ENCODE measurements at places on chromosomes 7 and 10. TPM values are rescaled to one million over a fixed set of nuclear protein-coding genes. Genes with fewer than 3 reads are reported as not detected.

Gene CDK1
- total RNA-seq, result 1.6 TPM

Gene SAMD9L
- 41.3 TPM for total RNA-seq

Gene C7orf57
- not detected for total RNA-seq

Gene CHST15
- 0.67 TPM for total RNA-seq

Gene GIMAP6
- 158 TPM for total RNA-seq

GRCh38 chr10:7519351-7519750 lies 108.5 kb upstream of the SFMBT2 start:
- no peak overlapping the region for H3K4me3 ChIP-seq
- H3K27ac ChIP-seq, result no peak overlapping the region
- DNase-seq, result no peak
- no peaks in the 10 kb centered on the region for H3K36me3 ChIP-seq
- H3K4me1 ChIP-seq, result no peaks in the 10 kb centered on the region

DNA sequence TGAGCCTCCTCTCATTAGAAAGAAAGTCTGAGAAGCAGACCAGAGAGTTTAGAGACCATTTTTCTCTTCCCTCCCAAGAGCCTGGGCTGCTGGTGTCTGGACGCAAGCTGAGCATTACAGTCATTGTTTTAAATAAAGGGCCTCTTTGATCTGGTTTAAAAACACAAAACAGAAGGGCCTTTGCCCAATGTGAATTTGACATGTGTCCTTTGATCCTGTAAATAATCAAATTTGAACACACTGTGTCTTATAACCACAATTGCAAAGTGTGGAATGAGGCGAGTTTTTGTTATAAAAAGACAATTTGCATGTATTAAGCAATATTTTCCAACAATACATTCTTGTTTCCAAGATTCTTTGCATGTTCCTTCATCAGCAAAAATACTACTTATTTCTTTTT lies 158.5 kb downstream of the C7orf25 start:
- H3K4me3 ChIP-seq, result no peak overlapping the region
- H3K27me3 ChIP-seq, result no peaks in the 10 kb centered on the region
- no peaks in the 10 kb centered on the region for H3K36me3 ChIP-seq
- no peak for DNase-seq
- H3K4me1 ChIP-seq, result no peaks in the 10 kb centered on the region
- no peak overlapping the region for H3K27ac ChIP-seq

- no peak overlapping the region for H3K27ac ChIP-seq
- H3K27me3 ChIP-seq, result no peaks in the 10 kb centered on the region
- no peak overlapping the region for H3K4me3 ChIP-seq
- no peaks in the 10 kb centered on the region for H3K4me1 ChIP-seq
Observed at GRCh38 chr7:78264105-78264504, 465.5 kb downstream of the PHTF2 start.

- no peak for DNase-seq
- H3K27me3 ChIP-seq, result no peaks in the 10 kb centered on the region
- H3K36me3 ChIP-seq, result peaks cover 11% of the 10 kb centered on the region
Observed at GRCh38 chr10:49827297-49827696, 65.2 kb upstream of the OGDHL start.

DNA sequence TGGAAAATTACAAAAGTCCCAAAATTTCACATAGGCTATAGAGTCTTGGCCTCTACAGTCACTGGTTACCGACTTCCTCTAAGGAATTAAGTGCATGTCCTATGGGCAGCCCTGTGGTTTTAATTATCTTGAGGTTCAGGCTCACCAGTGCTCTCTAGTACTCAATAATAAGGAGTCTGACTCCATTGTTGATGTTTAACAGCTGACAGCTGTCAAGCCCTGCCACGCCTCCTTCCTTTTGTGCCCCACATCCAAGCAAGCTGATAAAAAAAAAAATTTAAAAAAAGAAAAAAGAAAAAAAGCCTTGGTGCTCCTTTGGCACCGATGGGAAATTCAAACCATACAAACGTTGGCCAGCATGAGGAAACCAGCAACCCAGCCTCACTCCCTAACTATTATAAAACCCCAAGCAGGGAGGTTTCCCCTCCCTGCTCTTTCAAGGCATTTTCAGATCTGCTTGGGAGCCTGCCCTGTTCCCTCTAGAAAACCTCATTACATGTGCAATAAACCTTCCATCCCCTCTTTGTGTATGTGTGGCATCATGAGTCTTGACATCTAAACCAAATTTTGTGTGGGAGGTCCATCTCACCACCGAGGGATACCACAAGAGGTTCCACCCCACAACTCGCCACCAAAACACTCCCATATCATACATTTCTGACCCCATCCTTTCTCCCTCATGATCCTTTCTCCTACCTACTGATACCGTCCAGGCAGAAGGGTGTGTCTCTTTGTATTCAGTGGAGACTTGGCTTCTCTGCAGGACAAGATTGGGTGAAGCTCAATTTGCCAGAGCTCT lies 70.9 kb upstream of the CCDC71L start:
- no peaks in the 10 kb centered on the region for H3K27me3 ChIP-seq
- H3K4me3 ChIP-seq, result no peak overlapping the region
- no peak overlapping the region for H3K27ac ChIP-seq
- peaks cover 10% of the 10 kb centered on the region for H3K4me1 ChIP-seq

GRCh38 chr7:25500393-25500921 lies 272.2 kb upstream of the NPVF start:
- H3K27ac ChIP-seq, result no peak overlapping the region
- H3K4me1 ChIP-seq, result peaks cover 7% of the 10 kb centered on the region
- no peaks in the 10 kb centered on the region for H3K36me3 ChIP-seq
- no peaks in the 10 kb centered on the region for H3K27me3 ChIP-seq
- no peak for DNase-seq

DNA sequence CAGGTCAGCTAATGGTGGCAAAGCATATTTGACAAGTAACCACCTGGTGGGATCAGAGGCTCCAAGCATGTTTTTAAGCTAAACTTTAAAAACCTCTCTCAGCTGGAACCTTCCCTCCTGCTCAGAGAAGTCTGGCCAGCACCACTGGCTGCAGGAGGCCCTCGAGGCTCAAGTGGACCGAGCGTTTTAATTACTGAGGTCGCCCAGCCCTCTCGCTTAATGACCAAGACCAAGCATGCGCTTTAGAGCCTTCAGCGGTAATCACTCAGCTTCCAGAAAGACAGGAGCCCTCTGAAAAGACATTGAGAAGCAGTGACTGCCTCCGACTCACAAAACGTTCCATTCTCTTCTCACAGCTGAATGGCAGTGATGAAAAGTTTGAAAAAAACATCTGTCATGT lies 383.4 kb upstream of the ADARB2 start:
- no peak overlapping the region for H3K4me3 ChIP-seq
- no peaks in the 10 kb centered on the region for H3K36me3 ChIP-seq
- H3K4me1 ChIP-seq, result no peaks in the 10 kb centered on the region
- no peak for DNase-seq
- no peak overlapping the region for H3K27ac ChIP-seq

DNA sequence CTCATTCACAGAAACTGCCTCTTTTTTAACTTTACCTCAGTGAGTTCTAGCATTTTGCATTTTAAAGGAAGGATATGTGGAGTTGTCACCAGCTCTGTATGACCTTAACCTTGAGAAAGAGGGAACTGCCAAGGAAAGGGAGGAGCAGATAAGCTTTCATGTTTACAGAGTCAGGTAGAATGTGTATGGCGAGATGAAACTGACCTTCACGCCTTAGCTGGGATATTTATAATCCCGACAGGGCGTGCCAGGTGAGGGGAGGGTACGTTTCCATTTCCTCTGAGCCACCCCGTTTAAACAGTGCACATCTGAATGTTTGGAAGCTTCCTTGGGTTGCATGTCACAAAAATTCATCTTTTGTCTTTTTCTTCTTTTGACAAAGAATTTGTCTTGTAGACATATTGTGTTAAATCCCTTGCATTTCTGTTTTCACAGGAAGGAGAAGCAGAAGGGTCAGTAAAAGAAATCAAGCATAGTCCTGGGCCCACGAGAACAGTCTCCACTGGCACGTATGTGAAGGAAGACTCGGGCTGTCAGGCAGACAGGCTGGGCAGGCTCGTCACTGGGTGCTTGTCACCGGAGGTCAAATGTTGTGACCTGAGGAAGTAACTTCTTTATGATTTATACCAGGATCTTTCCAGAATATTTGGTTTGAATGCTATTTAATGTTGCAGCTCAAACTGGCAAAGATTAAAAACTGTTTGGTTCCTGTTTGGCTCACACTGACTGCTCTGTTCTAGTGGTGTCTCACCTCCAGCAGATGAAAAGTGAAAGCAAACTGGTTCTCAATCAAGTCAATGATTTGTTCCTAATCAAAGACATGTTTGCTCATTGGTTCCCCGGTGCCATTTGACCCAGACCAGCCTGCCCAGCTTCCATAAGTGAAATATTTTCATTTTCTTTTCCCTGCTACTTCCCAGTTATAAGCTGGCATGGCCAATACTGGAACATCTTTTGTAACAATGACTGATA lies 16.2 kb downstream of the OPTN start:
- peaks cover 18% of the 10 kb centered on the region for H3K4me1 ChIP-seq
- H3K27me3 ChIP-seq, result no peaks in the 10 kb centered on the region
- no peak overlapping the region for H3K4me3 ChIP-seq
- H3K27ac ChIP-seq, result peak overlapping the region; percentile 54
- peaks cover 65% of the 10 kb centered on the region for H3K36me3 ChIP-seq

DNA sequence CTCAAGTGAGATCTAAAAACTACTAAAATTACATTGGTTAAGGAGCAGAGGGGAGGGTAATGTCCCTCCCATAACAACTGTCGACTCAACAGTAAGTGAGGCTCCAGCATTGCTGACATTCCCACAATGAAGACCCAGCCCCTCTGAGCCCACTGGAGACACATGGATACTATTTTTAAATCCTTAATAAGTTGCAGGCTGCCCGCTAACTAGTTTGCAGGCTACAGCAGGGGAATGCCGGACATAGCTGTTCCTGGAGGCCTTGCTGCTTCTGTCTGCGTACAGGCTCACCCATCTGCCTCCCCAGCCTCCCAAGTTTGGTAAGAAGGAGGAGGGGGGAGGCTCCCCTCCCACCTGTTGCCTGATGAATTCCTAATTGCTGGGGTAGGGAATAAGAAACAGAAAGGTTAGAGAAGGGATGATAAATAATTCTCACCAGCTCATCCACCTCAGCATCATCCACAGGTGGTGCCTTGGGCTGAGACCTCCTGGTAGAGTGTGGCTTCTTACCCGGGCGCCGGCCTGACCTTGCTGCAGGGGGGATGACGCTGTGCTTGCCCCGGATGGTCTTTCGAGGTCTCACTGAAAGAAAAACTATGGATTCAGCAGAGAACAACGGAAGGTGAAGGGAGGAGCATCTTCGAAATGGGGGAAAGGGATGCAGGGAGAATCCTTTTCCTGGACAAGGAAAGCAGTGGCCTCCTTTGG lies 10.1 kb downstream of the FZD9 start:
- H3K27ac ChIP-seq, result no peak overlapping the region
- H3K4me3 ChIP-seq, result no peak overlapping the region

DNA sequence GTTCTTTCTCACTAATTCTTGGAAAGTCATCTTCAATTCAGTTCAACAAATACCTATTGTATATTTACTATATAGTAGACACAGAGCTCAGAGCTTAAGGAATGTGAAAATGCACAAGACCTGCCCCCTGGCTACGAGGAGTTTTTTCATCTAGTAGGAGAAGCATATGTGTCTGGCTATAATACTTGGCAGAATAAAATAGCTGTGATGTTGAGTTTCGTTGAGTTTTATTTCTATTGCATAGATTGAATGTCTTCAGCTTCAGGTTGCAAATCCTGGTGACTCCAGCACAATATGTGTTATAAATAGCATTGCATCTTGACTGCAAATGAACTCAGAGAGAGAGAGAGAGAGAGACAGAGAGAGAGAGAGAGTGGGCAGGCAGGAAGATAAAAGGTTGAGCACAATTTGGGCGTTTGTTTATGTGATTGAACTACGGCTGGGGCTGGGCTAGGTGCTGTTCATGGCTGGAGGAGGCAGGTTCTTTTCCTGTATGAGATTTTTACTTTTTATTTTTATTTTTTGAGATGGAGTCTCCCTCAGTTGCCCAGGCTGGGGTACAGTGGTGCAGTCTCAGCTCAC lies 229.6 kb downstream of the GALNT17 start:
- H3K27me3 ChIP-seq, result no peaks in the 10 kb centered on the region
- H3K36me3 ChIP-seq, result no peaks in the 10 kb centered on the region

GRCh38 chr7:105297985-105298384 lies 90.7 kb downstream of the SRPK2 start:
- H3K4me3 ChIP-seq, result no peak overlapping the region
- no peak for DNase-seq
- H3K27me3 ChIP-seq, result no peaks in the 10 kb centered on the region
- H3K36me3 ChIP-seq, result no peaks in the 10 kb centered on the region

DNA sequence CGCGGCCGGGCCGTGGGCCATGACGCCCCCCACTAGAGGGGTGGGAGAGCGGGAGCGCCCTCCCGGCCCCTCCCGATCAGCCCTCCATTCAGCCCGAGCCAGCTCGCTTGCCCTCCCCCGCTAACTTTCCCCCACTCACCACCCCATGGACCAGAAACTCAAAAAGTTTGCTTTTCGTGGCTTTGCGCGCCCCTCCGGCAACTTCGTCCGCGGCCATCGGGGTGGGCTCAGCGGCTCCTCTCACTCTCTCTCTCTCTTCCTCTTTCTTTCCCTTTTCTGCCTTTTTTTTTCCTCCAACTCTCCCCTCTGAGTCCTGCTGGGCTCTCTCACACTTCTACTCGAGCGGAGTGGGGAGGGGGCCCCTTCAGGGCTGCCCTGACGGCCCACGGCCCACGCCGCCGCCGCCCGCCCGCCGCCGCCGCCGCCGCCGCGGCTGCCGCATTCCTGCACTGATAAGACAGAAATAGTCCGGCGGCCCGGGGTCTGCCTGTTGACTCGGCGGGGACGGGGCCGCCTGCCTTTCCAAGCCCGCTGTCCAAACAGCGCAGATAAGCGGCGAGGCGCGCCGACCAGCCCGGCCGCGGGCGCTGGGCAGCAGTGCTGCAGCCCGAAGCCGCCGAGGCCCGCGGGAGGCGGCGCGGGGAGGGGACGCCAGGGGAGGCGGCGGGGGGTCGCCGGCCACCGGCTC lies at the start of gene SMARCD3:
TSS of gene SMARCD3 (minus strand) at position 349 of the 688 bp plus-strand sequence. CDS start at position 217, 132 bp downstream.
- H3K27ac ChIP-seq, result no peak within 1 kb of the TSS
- H3K36me3 ChIP-seq, result no peaks in the 10 kb centered on the region
- peaks cover 58% of the 10 kb centered on the region for H3K4me1 ChIP-seq
- H3K4me3 ChIP-seq, result no peak within 1 kb of the TSS
- DNase-seq, result peak; percentile 25

- H3K4me1 ChIP-seq, result no peaks in the 10 kb centered on the region
- H3K27me3 ChIP-seq, result no peaks in the 10 kb centered on the region
- no peaks in the 10 kb centered on the region for H3K36me3 ChIP-seq
- DNase-seq, result no peak
- H3K4me3 ChIP-seq, result no peak overlapping the region
Observed at GRCh38 chr10:123784216-123784615, 107.4 kb downstream of the CPXM2 start.

- H3K27ac ChIP-seq, result no peak overlapping the region
- H3K36me3 ChIP-seq, result no peaks in the 10 kb centered on the region
- no peaks in the 10 kb centered on the region for H3K4me1 ChIP-seq
- H3K27me3 ChIP-seq, result no peaks in the 10 kb centered on the region
Observed at GRCh38 chr10:60048091-60048501, 141.7 kb upstream of the CCDC6 start.

GRCh38 chr7:123279949-123280348 lies 80.2 kb upstream of the SLC13A1 start:
- no peaks in the 10 kb centered on the region for H3K4me1 ChIP-seq
- no peaks in the 10 kb centered on the region for H3K27me3 ChIP-seq
- H3K36me3 ChIP-seq, result no peaks in the 10 kb centered on the region

Data from CD4-positive, alpha-beta memory T cell (primary cell).